ENCODE measurements at places on chromosomes 6 and 20. TPM values are rescaled to one million over a fixed set of nuclear protein-coding genes. Genes with fewer than 3 reads are reported as not detected.

Gene DIDO1
- 55.5 TPM for total RNA-seq

Gene KPNA5
- 18.1 TPM for total RNA-seq

DNA sequence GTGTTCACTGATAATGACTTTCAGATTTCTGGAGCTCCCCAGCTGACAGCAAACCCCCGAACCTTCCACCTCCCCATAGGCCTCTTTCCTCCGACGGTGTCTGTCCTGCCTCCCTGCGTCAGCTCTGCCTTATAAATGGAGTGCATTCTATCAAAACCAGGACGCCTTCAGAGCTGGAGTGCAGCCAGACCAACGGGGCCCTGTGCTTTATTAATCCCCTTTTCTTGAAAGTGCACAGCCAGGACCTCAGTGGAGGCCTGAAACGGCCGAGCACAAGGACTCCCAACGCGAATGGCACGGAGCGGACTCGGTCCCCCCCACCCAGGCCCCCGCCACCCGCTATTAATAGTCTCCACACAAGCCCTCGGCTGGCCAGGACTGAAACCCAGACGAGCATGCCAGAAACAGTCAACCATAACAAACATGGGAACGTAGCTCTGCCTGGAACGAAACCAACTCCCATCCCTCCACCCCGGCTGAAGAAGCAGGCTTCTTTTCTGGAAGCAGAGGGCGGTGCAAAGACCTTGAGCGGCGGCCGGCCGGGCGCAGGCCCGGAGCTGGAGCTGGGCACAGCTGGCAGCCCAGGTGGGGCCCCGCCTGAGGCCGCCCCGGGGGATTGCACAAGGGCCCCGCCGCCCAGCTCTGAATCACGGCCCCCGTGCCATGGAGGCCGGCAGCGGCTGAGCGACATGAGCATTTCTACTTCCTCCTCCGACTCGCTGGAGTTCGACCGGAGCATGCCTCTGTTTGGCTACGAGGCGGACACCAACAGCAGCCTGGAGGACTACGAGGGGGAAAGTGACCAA, 42.3 kb upstream of the NAA20 start:
- H3K4me1 ChIP-seq = peaks cover 69% of the 10 kb centered on the region
- H3K27me3 ChIP-seq = no peaks in the 10 kb centered on the region
- peak; percentile 94 for DNase-seq
- H3K27ac ChIP-seq = peak overlapping the region; percentile 87
- H3K4me3 ChIP-seq = peak overlapping the region; percentile 63
- H3K36me3 ChIP-seq = peaks cover 26% of the 10 kb centered on the region

DNA sequence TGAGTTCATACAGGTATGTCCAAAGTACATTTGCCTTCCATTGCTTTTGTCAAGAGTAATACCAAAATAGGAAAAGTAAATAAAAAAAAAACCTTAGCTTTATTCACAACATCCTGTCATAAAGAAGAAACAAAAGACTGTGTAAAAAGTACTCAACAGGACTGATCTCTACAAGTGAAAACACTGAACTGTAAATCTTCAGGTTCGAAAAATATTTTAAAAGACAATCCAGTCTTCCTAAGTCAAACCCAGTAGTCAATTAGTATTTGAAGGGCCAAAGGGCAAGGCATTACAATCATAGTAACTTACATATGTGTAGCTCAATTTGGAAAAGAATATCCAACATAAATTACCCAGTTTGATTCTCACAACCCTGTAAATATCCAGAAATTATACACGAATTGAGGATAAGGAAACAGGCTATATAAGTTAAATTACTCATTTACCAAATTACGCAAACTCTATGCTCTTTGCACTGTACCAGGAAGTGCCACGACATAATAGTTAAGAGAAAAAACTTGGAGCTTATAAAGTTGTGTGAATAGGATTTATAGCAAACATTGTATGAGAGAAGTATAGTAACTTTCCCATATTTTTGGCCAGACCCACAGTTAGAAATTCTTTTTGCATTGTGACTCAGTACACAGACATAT, 21.2 kb downstream of the PTPRK start:
- peaks cover 4% of the 10 kb centered on the region for H3K4me1 ChIP-seq
- no peak for DNase-seq
- H3K4me3 ChIP-seq = no peak overlapping the region
- no peaks in the 10 kb centered on the region for H3K36me3 ChIP-seq

- peaks cover 95% of the 10 kb centered on the region for H3K36me3 ChIP-seq
- H3K4me3 ChIP-seq = no peak overlapping the region
- H3K27me3 ChIP-seq = no peaks in the 10 kb centered on the region
- H3K27ac ChIP-seq = no peak overlapping the region
- H3K4me1 ChIP-seq = no peaks in the 10 kb centered on the region
Observed at GRCh38 chr20:32839982-32840285, 18.8 kb upstream of the EFCAB8 start.

DNA sequence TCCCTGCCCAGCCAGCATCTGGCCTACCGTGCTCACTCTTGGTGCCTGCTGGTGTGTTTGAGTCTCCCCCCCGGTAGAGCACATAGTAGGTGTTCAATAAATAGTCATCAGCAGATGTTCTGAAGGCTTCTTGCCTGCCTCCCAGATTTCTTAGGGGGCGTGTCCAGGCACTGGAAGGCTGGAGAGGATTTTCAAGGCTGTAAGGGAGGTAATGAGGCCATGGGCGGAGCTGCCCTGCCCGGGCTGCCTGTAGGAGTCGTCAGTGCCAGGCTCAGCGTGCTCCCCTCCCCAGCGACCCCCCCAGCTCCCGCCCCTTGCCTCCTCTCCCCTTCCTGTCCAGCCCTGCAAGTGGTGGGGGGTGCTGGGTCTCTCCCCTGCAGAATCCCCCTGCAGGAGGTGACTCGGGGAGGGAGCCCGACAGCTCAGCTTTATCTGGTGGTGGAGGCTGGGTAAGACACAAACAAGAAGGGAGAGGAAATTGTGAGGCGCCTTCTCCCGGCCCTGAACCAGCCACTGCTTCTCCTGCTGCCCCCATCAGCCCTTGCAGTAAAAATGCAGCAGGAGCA, 55.9 kb downstream of the BCAS4 start:
- H3K27me3 ChIP-seq = no peaks in the 10 kb centered on the region
- H3K4me1 ChIP-seq = peaks cover 9% of the 10 kb centered on the region
- H3K4me3 ChIP-seq = no peak overlapping the region
- no peaks in the 10 kb centered on the region for H3K36me3 ChIP-seq
- no peak for DNase-seq

DNA sequence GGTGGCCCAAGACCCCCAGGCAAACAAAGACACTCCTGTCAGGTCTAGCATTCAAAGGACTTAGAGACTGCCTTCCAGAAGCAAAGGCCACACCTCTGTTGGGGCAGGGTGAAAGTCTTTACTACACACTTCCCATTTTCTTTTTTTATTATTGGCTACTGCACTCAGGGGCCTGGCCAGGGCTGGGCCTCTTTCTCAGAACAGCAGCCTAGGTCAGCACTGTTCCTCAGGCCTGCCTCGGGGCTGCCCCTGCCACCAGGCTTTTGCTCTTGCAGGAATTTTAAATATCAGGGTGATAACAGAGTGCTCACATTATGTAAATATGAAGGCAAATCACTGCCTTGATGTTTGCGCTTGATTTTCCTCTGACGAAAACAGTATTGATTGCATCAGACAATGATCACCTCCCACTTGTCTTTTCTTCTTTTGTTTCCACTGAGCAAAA, 18.5 kb downstream of the GSTA4 start:
- H3K27ac ChIP-seq = no peak overlapping the region
- DNase-seq = no peak
- H3K4me3 ChIP-seq = no peak overlapping the region
- H3K27me3 ChIP-seq = no peaks in the 10 kb centered on the region
- H3K36me3 ChIP-seq = no peaks in the 10 kb centered on the region
